A673 (cell line): ENCODE measurements at places on chromosomes 16 and 17.

DNA sequence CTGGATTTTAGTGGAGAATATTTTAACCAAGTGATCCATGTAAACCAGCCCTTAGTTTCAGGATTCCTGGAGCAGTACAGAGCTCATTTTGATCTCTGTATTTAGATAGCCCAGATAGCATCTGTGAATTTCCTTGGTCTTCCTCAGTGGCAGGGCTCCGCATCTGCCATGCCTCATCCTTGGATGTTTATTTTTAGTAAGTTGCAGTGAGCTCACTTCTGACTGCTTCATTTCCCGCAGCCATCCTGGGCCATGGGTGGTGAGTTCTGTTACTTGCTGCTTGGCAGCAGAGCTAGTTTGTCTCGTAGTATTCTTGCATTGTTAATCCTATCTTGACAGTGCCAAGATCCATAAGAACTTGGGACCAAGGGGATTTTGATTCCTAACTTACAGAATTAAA lies 33.7 kb downstream of the IST1 start:
- DNase-seq = no peak

DNA sequence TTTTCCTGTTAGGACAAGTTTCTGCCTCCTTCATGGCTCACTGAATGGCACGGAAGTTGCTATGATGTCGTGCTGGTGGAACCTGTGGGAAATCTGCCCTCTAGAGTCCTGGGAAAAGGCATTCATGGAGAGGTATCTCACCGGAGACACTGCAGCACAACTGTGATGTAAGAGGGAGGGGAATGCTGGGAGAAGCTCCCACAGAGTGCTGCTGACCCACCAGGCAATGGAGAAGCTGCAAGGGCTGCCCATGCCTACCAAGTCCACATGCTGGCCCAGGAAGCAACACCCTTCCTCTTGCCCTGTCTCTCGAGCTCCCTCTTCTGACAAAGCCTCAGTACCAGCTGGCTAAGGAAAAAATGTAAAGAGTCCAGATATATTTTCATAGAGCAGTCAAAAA lies 45.2 kb upstream of the SLC5A11 start:
- DNase-seq = peak; percentile 17

- DNase-seq = no peak
These were observed 183.6 kb downstream of the MYO1D start for GRCh38 chr17:32693194-32693897.

- DNase-seq = no peak
These were observed 42.4 kb upstream of the LHX1 start for GRCh38 chr17:36894925-36895324.

DNA sequence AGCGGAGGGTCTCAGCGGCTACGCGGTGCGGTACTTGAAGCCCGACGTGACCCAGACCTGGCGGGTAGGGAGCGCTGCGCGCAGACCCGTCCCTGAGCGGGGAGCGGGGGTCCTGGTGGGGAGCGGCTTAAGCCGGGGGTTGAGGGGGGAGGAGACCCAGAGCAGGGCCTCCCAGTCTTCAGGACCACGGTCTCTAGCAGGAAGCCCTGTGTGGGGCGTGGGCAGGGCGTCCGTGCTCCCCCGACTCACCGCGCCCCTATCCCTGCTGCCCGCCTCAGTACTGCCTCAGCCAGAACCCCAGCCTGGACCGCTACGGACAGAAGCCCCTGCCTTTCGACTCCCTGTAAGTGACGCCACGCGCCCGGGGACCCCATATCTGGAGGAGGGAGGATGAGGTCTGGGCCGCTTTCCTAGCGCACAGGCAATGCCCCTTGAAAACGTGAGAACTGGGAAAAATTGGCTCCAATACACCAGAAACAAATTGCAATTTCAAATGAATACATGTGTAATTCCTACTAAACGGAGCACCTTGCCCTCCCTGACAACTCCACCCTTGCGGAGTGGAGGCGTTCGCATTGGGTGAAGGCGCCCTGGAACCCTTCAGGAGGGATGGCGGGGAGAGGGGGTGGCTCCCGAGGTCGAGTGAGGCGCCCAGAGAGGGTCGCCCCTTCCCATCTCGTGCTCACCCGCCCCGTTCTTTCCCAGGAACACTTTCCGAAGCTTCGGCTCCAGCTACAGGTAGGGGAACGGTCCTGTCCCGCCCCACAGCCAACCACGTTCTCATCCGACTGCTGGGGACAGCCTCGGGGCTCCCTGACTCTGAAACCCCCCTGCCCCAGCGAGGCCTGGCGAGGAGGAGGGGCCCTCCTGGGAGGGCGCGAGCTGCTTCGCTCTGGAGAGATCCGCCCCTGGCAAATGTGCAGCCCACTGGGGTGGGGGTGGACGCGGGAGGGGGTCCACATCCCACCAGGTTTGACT lies 14.6 kb upstream of the CNGB1 start:
- DNase-seq = no peak
